NCI-H1436 (cell line): ENCODE measurements at places on chromosomes 3 and 15.

- no peak for DNase-seq
Observed at GRCh38 chr3:194637541-194638400, 4.6 kb upstream of the TMEM44 start.

GRCh38 chr3:176933704-176934103 lies 263.6 kb downstream of the TBL1XR1 start:
- no peak for DNase-seq

DNA sequence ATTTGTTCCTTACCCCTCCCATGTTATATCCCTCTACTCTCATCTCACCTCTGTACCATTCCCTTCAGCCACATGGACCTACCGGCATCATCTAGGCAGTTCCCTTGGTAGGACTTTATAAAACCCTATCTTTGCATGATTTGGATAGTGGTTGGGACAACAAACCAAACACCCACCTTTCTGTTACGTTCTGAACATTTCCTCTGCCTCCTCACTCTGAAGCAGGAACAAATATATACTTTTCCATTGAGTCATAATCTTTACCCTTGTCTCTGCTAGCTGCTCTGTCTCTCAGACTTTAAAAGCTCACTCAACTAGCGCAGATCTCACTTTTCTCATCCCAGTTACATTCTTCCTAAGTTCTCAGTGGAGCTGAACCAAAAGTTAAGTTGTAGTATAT lies 17.8 kb downstream of the UBXN7 start:
- DNase-seq: no peak

DNA sequence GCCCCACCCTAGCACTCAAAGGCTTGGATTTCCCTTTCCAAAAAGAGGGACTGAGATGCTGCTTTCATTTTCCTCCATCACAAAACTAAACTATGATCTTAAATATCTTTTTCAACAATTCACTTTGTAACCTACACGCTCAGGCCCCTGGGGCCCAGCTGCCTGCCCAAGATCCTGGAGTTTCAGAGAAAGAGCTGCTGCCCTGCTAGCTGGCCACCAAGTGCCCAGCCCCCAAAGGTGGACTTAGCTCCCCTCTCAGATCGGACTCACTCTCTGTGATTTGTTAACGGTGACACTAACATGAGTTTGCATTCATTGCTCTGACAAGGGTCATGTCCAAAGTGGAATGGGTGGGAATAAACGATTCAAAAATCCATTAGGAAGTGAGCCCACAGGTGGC lies 119.6 kb upstream of the SMAD3 start:
- no peak for DNase-seq

DNA sequence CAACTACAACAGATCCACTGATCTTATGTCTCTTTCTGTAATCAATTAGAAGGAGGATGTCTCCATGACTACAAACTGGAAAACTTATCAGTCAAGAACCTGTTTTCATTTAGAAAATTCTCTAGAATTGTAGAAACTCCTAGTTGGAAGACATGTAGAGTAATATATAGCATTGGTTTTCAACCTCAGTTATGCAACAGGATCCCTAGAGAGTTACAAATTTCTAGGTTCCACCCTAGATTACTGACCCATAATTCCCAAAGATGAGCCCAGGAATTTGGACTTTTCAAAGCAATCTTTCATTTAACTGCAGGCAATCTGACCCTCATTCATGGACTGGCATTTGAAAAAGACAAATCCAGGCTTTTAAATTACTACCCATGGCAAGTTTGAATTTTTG lies 116.9 kb upstream of the RAP2B start:
- no peak for DNase-seq

GRCh38 chr3:161316006-161316689 lies 55.2 kb downstream of the SPTSSB start:
- no peak for DNase-seq

DNA sequence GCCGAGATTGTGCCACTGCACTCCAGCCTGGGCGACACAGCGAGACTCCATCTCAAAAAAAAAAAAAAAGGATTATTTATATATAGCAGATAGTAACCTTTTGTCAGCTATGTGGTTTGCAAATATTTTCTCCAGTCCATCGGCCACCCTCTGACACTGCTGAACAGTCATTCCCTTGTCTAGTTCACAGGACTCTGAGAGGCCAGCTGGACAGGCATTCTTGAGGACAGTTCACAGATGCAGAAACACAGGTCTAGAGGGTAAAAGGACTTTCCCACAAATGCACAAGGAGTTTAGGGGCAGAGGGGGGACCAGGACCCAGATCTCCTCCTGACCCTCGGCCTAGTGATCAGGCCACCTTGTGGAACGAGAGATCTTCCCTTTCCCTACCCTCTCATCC lies 7.5 kb upstream of the TMEM40 start:
- no peak for DNase-seq

GRCh38 chr3:143820466-143821221 lies 27.6 kb downstream of the SLC9A9 start:
- DNase-seq: no peak

DNA sequence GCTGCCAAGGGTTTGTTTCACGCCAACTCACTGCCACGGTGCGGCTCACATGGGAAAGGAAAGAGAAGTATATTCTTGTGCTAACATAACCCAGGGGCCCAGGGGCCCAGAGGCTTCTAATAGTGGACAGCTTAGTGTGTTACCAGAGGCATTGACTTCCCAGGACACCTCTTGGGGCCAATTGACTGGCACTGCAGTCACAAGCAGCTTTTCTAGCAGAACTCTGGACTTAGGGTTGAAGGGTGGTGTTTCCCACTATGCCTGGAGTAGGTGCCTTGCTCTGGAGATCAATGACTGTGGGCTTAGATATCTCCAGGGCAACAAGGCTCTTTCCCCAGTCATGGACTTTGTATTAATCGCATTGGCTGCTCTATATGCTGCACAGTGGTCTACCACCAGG lies 172.7 kb upstream of the KBTBD8 start:
- DNase-seq: no peak

DNA sequence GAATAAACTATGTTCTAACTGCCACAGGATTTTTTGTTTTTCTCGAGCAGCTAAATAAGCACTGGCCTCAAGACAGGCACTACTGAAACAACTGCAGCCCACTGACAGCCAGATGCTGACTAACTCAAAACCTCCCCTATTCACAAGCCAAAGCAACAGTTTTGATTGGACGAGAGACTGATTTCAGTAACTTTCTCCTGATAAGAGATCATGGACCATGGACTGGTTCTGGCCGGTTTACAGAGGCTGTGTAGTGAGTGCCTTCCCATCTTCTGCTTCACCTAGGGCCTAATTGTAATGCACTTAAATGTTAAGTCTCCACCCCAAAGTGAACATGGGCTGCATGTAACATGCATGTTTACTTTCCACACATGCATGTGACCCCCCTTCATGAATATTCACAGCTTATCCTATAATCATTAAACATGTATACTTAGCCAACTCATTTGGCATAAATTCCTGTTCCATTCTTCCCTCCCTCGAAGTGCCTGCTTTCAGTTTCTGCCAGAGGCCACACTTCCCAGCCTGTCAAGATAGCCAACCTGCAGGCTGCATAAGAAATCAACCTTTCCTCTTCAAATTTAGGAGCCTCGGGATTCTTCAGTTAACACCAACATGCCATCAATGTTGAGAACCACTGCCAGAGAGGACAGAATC lies 108.2 kb downstream of the ULK4 start:
- no peak for DNase-seq

- no peak for DNase-seq
Observed at GRCh38 chr15:36884936-36885635, 215.3 kb downstream of the MEIS2 start.

- DNase-seq: no peak
Observed at GRCh38 chr3:161602475-161602874, 105.9 kb downstream of the OTOL1 start.

GRCh38 chr3:170233530-170233929 lies 11.3 kb downstream of the PRKCI start:
- no peak for DNase-seq

DNA sequence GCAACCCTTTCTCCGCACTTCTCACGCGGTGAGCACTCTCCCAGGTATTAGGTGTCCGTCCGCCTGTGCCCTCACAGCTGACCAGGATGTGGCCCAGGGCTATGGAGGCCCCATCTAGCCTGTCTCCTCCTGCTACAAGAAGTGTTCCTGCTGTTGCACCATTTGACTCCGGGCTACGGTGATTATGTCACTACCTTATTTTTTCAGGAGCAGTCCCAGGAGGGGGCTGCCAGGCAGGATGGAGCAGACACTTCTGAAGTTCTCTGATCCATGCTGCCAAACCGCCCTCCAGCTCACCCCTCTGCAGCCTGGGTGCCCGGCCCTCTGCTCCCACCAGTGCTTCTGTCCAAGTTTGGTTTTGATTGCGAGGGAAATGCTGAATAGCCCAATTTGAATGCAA lies 36.9 kb downstream of the ZXDC start:
- DNase-seq: no peak

- no peak for DNase-seq
Observed at GRCh38 chr3:124760601-124761000, 30.3 kb downstream of the UMPS start.

- DNase-seq: no peak
Observed at GRCh38 chr15:56168394-56168793, 75.3 kb downstream of the RFX7 start.

GRCh38 chr3:3303636-3304035 lies 124.1 kb upstream of the CRBN start:
- DNase-seq: no peak

- DNase-seq: no peak
Observed at GRCh38 chr3:134709076-134709475, 58.3 kb upstream of the KY start.

GRCh38 chr15:59892985-59893384 lies 111.1 kb upstream of the FOXB1 start:
- DNase-seq: no peak

DNA sequence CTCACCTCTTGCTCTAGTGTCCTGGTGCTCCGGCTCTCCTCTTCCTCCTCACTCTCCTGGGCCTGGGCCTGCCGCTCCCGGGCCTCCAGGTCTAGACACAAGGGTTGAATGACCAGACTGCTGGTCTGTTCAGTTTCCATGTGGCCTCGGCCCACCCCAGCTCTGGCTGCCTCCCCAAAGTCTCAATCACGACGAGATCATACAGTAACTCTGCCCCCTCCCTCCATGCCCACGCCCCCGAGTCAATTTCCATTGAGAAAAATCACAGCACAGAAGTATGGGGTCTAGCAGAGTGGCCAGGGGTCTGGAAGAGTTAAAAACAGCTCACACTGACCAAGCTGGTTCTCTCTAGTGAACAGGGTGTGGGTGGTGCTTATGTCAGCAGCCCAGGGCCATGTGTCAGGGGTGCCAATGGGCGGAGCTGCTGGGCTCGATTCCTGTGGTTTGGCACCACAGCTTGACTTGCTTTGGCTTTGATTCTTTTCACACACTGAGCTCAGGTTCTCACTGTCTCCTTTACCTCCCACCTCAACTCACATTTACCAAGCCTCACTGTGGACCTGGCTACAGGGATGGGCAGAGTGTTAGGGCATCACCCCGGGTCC lies 6.9 kb downstream of the C15orf62 start:
- DNase-seq: no peak

DNA sequence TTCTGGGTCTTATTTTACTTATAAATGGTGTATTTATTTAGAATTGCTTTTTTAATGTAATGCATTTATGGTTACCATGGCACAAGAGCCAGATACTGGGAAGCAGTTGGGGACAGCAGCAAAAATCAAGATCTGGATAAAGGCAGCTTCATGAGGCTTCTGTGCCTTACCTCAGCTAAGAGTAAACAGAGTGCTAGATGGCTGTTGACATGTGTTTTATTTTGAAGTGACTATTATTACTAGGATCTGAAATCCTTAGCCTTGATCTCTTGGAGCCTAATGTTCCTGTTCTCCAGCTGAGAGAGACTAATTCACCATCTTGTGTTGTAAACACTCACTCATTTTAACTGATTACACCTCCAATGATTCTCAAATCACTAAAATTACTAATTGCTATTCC lies 317.8 kb downstream of the LPP start:
- DNase-seq: no peak

GRCh38 chr3:25532431-25533162 lies 104.5 kb downstream of the RARB start:
- no peak for DNase-seq

DNA sequence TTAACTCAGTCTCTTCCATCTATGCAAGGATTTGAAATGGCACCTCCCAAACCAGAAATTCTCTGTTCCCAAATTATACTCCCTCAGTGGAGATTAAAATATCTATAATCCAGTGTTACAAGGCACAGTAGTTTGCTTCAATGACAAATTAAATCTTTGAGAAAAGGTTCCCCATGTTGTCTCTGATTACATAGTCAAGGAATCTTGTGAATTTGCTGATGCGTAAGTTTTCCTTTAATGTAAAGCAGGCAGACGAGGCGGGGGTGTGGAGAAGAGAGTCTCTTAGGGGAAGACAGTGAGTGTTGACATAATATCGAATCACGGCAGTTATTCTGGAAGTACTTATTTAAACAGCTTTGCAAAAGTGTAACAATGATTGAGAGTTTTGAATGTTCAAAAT lies 236.4 kb upstream of the RARB start:
- DNase-seq: no peak

DNA sequence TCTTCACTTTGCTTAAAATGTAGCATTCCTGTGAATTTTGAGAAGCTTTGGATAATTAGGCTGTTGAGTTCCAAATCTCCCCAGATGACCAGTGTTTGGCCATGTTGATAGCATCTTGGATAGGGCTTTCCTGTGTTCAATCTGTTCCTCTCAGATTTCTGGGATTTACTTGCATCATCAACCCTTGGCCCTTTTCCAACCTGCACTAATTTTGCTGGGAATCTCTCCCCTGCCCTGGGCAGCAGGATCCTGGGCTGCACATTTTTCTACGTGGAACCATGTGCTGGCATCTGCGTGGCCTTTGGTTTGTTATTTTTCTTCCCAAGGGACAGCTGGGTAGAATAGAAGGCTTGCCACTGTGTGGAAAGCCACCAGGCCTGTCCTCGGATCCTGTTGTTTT lies 75.4 kb upstream of the PLXNA1 start:
- no peak for DNase-seq

DNA sequence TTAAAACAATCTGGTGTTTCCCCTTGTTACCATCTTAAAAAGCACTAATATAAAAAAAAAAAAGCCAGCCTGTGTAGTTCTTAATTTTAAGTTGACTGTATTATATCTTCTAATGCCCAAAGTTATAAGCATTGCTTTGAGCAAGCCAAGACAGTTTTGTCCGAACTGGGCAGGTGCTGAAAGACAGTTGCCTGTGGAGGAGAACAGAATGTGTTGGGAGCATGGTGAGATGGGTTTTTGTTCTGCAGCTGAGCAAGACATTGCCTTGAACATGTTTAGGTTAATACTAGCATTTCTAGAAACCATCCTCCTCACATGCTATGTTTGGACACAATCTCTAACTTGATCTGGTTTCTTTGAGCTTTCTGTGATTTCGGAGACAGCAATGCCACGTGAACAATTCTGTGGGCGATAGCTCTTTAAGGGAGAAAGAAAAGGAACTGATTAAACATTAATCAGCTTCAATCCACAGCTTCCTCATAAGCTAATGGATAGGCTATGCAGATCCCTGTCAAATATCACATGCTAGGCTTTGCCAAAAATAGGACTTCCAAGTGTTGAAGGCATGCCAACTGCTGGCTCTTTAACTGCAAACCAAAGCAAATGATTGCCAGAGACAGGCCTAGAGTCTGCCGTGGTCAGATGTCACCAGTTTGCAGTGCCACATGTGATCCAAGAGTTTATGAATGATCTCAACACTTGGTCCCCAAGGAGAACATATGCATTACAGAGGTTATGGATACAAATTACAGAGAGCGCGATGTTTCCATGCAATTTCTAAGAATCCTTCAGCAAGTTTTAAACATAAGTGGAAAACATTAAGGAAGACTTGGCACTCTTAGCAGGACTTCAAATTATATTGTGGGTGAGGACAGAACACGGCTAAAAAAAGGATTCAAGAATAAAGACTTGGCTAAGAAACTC lies 428.1 kb downstream of the ROBO2 start:
- no peak for DNase-seq
